ENCODE measurements at places on chromosomes 12 and 14. TPM values are rescaled to one million over a fixed set of nuclear protein-coding genes. Genes with fewer than 3 reads are reported as not detected.

TMEM132C gene
- not detected for total RNA-seq

IFNG gene
- total RNA-seq = not detected

OR4E2 gene
- not detected for total RNA-seq

APOLD1 gene
- total RNA-seq = 2.7 TPM

CLEC1A gene
- total RNA-seq = not detected

KRT77 gene
- not detected for total RNA-seq

GPR137C gene
- 0.17 TPM for total RNA-seq

ADAMTS20 gene
- total RNA-seq = not detected

PRH2 gene
- not detected for total RNA-seq

ACOT4 gene
- total RNA-seq = 2.5 TPM

HIF1A gene
- total RNA-seq = 682 TPM

PCED1B gene
- 2.3 TPM for total RNA-seq

TPPP2 gene
- not detected for total RNA-seq

DUSP16 gene
- total RNA-seq = 20.0 TPM

TPH2 gene
- total RNA-seq = not detected

KRT3 gene
- total RNA-seq = not detected

GPR68 gene
- total RNA-seq = not detected

CCDC196 gene
- not detected for total RNA-seq

FOXN4 gene
- not detected for total RNA-seq

SLC38A4 gene
- 0.17 TPM for total RNA-seq

HPD gene
- total RNA-seq = not detected

PKP2 gene
- 42.3 TPM for total RNA-seq

RAD9B gene
- 1.1 TPM for total RNA-seq

ACSM4 gene
- total RNA-seq = not detected

ST8SIA1 gene
- 1.1 TPM for total RNA-seq

BCL11B gene
- total RNA-seq = 8.3 TPM

TMEM30B gene
- 28.8 TPM for total RNA-seq

RFX4 gene
- not detected for total RNA-seq

CNTN1 gene
- 29.7 TPM for total RNA-seq

TAPBPL gene
- total RNA-seq = 5.3 TPM

CPNE6 gene
- total RNA-seq = not detected

GABARAPL1 gene
- total RNA-seq = 55.0 TPM

KERA gene
- not detected for total RNA-seq

PDE3A gene
- not detected for total RNA-seq

TMPRSS12 gene
- total RNA-seq = not detected

BEGAIN gene
- 3.7 TPM for total RNA-seq

GPR33 gene
- not detected for total RNA-seq

METTL25 gene
- 9.8 TPM for total RNA-seq

CMKLR1 gene
- 0.33 TPM for total RNA-seq

KRT78 gene
- not detected for total RNA-seq

BICDL1 gene
- total RNA-seq = 12.7 TPM

OR6C2 gene
- total RNA-seq = not detected

FAM222A gene
- total RNA-seq = 0.16 TPM

E2F7 gene
- total RNA-seq = 35.4 TPM

ANKRD33 gene
- total RNA-seq = not detected

HOXC6 gene
- total RNA-seq = 10.9 TPM

CLEC4D gene
- total RNA-seq = not detected

SIX6 gene
- not detected for total RNA-seq

SLC6A15 gene
- total RNA-seq = 26.7 TPM

CCDC60 gene
- total RNA-seq = not detected

SOCS2 gene
- total RNA-seq = 19.4 TPM

NAV3 gene
- 2.8 TPM for total RNA-seq
